ENCODE measurements at places on chromosomes 4 and X. TPM values are rescaled to one million over a fixed set of nuclear protein-coding genes. Genes with fewer than 3 reads are reported as not detected.

ANK2 gene
- total RNA-seq: 208 TPM

FAT1 gene
- 90.7 TPM for total RNA-seq

- no peak for DNase-seq
Observed at GRCh38 chrX:10875995-10876394, 235.1 kb upstream of the HCCS start.

SMR3B gene
- total RNA-seq: not detected

- no peak for DNase-seq
Observed at GRCh38 chr4:163816494-163816893, 322.0 kb downstream of the TMA16 start.

- no peak for DNase-seq
Observed at GRCh38 chr4:151804086-151804630, 43.4 kb upstream of the GATB start.

- no peak for DNase-seq
Observed at GRCh38 chr4:95676190-95676589, 127.4 kb upstream of the UNC5C start.

- DNase-seq: peak; percentile 71
Observed at GRCh38 chrX:19864736-19865135, 22.7 kb downstream of the SH3KBP1 start.

S100P gene
- total RNA-seq: 2.8 TPM

Data from cardiac septum (tissue), 1 donor.